ENCODE measurements at places on chromosomes 5 and 9. TPM values are rescaled to one million over a fixed set of nuclear protein-coding genes. Genes with fewer than 3 reads are reported as not detected.

Gene EIF4E1B
- not detected for total RNA-seq

DNA sequence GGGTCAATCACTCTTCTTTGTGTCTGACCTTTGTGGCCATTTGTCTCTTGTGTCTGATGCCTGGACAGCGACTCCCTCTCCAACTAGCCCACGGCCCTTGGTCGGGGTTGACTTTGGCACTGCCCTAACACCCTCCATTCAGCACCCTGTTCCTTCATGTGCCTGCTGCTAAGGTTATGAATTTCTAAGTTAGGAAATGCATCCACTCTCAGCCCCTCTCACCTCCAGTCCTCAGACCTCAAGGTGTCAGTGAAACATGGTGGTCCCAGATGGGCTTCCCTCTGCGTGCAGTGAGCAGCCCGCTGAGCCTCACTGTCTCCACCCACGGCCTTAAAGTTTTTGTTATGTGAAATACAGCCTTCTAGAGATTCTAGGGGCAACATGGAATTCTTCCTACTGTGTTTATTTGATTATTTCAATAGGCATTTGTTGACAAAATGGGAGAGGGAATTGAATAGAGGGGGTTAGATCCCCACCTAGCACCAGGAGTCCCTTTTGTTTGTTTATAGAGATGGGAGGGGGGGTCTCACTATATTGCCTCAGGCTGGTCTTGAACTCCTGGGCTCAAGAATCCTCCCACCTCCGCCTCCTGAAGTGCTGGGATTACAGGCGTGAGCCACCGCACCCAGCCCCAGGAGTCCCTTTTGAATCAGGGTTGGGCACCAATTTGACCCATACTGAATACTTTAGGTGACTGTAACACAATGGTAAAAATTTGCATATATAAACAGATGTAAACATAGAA is 1.6 kb upstream of the GLIPR2 start:
- no peak for DNase-seq

Gene APBA1
- 0.08 TPM for total RNA-seq

DNA sequence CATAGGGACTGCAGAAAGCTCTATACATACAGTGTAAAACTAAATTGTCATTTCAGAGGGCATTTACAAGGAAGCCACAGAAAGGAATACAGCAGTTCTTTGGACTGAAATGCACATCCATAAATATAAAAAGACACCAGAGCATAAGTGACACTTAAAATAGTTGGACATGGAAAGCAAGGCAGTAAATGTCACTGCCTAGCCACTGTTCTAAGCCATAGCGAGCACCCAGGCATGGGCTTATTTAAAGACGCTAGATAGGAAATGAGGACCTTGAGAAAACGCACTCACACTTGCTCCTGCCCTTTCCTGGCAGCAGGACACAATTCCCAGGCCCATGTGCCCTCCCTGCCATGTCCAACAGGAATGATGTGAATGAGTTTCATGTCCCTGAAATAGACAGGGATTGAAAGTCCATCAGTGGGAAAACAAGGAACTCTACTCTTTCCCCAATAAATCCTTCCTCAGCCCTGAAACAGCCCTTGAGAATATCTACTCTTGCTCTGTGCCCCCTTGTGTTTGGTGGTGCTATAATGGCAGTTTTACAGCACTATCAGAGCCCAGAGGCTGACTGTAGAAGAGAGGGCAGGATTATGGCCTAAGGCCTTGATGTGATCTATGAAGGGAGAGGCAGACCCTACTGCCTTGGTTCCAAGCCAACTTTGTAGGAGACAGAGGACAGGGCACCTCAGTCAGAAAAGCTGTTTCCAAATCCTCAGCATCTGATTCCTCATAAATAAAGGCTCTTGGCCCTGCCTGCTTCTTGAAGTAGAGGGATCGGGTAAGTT is 182.9 kb downstream of the SAXO1 start:
- no peak for DNase-seq

- no peak for DNase-seq
Measured at GRCh38 chr9:12798066-12798770, 23.4 kb downstream of the LURAP1L start.

Gene PIP5KL1
- total RNA-seq: 2.3 TPM

Gene LCN2
- not detected for total RNA-seq

GRCh38 chr9:137226338-137227053 is 806 bp upstream of the RNF224 start:
- no peak for DNase-seq

Gene QRFP
- total RNA-seq: not detected

- no peak for DNase-seq
Measured at GRCh38 chr5:66661149-66661548, 65.0 kb downstream of the MAST4 start.

GRCh38 chr5:43437062-43437660 is 25.0 kb upstream of the CCL28 start:
- no peak for DNase-seq

Gene CMBL
- 2.9 TPM for total RNA-seq

DNA sequence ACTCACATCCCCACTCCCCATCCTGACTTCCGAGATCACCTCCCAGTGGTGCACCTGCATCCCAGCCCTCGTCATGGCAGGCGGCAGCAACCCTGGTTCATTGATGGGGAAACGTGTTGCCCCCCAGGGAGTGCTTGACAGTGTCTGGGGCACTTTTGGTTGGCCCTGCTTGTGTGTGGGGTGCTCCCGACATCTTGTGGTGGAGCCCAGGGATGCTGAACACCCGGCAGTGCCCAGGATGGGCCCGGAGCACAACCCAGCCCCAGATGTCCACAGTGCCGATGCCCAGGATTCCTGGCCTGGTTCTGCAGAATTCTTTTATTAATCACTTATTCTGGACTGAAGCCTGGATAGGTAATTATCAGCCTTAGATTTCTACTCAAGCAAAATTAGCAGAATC is 3.7 kb downstream of the MRPL36 start:
- no peak for DNase-seq

GRCh38 chr5:10030219-10030831 is 219.4 kb downstream of the ATPSCKMT start:
- DNase-seq: no peak

Gene ALDOB
- total RNA-seq: not detected

DNA sequence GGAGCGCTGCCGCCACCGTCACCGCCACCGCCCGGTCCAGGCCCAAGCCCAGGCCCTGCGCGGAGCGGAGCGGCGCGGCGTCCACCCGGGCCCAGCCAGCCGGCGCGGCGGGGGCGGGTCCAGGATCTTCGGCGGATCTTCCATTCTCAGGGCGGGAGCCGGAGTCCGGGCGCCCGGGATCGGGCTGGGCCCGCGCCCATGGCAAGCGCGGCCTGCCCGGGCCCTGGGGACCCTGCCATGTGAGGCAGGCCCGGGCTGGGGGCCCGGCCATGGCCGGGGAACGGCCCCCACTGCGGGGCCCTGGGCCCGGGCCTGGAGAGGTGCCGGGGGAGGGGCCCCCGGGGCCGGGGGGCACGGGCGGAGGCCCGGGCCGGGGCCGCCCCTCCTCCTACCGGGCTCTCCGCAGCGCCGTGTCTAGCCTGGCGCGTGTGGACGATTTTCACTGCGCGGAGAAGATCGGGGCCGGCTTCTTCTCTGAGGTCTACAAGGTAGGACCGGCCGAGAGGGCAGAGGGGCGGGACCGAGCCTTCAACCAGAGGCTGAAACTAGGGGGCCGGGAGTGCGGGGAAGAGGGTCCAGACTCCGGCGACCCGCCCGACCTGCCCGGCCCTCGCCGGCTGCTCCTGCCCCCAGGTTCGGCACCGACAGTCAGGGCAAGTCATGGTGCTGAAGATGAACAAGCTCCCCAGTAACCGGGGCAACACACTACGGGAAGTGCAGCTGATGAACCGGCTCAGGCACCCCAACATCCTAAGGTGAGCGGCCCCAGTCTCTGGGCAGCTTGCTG is 482 bp downstream of the TESK1 start:
- peak; percentile 43 for DNase-seq

DNA sequence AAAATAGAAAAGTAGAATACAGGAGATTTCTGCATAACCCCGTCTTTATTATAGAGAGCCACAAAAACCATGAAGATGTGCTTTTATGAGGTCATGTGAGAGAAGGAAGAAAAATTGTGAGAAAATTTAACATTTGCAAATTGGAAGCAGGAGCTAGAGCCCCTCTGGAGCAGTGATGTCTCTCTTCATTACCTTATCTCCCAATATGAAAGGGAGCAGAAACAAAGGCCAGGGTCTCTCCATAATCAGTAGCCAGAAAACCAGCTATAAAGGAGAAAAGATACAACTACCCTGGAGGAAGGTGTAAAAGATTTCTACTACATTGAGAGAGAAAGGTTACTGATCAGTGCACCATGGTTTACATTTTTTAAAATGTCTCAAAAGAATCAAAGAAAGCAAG is 53.2 kb upstream of the ITGA1 start:
- no peak for DNase-seq

Gene TNFSF15
- 2.3 TPM for total RNA-seq

DNA sequence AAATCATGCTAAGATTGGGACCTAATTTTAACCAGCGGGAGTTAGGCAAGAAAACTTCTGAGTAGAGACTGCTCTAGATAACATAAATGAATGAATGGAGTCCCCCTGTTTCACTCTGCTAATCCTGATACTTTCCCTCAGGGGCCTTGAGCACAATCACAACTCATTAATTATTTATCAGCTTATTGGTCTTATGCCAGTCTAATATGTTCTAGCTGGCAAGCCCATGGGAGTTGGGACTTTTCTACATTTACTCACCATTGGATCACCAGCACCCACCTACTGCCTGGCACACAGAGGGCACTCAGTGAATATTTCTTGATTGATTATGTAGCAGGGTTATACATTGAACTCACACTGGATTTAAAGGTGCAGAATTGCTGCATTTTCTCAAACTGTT is 13.5 kb upstream of the TMED7 start:
- DNase-seq: no peak

Gene MCC
- total RNA-seq: 2.9 TPM

GRCh38 chr9:2178034-2178734 is 163.0 kb downstream of the SMARCA2 start:
- DNase-seq: no peak

DNA sequence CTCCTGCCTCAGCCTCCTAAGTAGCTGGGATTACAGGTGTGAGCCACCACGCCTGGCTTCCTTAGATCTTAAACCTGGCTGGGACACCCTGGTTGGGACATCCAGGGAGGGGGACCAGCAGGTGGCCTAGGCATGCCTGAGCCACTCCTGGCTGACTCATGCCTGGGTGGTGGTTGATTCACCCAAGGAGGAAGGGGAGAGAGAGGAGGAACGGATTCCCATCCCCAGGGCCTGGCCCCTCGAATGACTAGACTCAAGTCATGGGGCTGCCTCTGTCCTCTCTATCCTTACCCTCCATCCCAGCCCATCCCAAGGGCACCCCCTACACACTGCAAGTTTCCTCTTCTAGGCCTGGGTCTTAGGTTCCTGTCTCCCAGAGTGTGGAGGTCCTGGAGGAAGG is 12.7 kb downstream of the EEIG1 start:
- DNase-seq: no peak

Gene ANKH
- total RNA-seq: 84.6 TPM

DNA sequence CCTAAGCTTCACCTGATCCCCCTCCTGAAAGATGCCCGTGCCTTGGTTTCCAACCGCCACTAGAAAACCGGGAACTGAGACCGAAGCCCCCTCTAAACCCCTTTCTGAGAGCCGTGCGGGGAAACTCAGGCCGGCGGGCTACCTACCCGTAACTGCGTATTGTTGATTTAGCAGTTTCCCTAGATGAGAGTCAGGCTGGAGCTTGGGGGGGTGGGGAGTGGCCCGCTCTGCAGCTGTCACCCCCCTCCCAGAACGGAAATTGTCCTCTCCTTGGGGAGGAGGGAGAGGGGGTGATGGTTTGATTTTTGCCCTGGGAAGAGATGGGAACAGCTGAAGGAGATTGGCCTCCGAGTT is 2.5 kb downstream of the CXXC5 start:
- no peak for DNase-seq

Gene ORM1
- total RNA-seq: not detected

DNA sequence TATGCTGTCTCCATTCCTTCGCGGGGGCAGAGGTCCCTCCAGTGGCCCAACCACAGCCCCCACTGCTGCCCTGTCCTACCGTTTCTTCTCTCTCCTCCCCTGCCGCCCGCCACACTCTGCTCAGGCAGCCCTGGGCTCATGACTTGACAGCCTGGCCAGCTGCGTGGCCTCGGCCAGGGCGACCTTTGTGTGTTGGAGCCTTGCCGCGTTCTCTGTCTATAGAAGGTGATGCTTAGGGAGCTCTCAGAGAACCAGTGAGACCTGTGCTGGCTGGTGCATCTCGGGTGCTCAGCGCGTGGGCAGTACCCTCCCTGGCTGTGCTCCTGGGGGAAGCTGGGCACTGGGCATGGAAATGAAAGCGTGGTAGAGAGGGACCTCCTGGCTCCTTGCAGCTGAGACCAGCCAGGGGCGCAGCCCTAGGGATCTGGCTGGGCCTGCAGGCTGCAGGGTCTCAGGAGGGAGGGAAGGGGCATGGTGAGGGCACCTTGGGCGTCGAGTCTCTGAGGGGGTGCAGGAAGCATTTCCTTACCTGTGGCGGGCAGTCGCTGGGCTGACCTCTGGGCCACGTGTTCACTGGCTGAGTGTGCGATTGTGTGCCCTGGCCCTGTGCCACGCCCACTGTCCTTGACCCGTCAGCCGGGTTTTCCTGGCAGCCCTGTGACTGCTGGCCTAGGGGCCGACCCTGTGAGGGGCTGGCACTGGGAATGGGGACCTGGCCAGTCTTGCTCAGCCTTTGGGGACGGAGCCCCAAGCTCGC is 50.3 kb downstream of the RXRA start:
- no peak for DNase-seq

- DNase-seq: no peak
Measured at GRCh38 chr9:83965350-83966208, 14.4 kb downstream of the HNRNPK start.

- DNase-seq: peak; percentile 84
Measured at GRCh38 chr9:127608104-127608966, 3.7 kb upstream of the STXBP1 start.

Gene PKD2L2
- total RNA-seq: not detected

Gene GCNT1
- total RNA-seq: 4.3 TPM

GRCh38 chr5:154757814-154758406 is 2.7 kb downstream of the LARP1 start:
- DNase-seq: peak; percentile 48

DNA sequence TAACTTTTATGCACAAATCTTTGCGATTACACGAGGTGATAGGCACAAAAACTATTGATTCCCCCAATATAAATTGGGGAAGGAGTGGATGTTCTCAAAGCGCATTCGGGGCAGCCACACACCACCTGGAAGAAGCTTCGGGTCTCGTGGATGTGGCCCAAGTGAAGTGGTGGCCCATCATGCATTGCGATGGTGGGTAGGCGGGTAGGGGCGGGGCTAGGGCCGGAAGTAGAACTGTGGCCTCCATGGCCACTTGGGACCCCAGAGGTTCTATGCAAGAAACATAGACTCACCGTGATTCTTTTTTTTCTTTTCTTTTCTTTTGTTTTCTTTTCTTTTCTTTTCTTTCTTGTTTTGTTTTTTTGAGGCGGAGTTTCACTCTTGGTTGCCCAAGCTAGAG is 86.4 kb upstream of the SLC44A1 start:
- DNase-seq: no peak

GRCh38 chr5:141945511-141946051 is 12.4 kb downstream of the PCDH12 start:
- DNase-seq: no peak

DNA sequence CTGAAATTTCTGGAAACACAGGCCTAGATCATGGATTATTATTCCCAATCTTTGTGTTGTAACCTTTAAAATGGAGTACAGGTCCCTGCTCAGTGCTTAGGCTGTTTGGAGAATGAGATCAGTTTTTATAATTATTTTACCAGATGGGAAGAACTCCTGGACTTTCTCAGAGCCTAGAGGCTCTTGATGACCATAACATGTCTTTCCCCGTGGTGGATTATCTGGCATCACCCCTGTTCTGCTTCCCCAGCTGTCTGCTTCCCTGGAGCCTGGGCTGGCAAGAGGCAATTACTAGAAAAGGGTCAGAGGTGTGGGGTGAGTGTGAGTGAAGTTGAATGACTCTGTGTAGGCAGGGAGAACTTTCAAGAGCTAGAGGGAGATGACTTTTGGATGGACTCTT is 143.0 kb downstream of the CARTPT start:
- DNase-seq: no peak
